ENCODE measurements at places on chromosomes 3 and 15.
A peak's percentile ranks its signal among the peaks of the same experiment; 100 is the strongest.

DNA sequence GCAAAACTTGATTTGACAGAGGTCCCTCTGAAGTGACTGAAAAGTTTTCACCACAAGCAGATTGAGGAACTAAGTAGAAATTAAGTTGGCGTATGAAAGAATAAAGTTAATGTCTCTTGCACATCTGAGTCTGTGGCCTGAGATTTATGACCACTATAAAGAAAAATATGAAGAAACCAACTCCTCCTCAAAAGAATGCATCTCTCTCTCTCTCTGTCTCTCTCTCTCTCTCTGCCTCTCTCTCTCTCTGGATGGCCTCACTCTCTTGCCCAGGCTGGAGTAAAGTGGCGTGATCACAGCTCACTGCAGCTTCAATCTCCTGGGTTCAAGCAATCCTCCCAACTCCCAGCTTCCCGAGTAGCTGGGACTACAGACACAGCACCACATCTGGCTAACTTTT, 55.2 kb downstream of the RPL22L1 start:
- DNase-seq = peak; percentile 52

- no peak for DNase-seq
These were observed 64.7 kb downstream of the ISG20 start for GRCh38 chr15:88703533-88703932.

DNA sequence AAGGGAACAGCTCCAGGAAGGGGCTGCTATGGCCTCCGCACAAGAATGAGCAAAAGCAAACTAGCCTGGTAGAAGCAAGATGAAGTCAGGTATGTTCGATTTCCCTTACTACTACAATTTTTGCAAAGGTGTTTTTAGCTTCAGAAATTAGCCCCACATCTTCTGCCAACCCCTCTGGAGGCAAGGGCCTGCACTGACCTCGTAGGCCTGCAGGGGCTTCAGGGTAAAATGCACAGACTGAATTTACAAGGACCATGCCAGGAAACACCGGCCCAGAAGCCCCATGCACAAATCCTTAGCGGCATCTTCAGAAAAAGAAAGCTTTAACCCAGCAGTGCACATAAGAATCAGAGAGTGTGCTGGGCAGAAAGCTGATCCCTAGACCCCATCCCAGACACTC, 53.0 kb downstream of the SLC6A1 start:
- DNase-seq = no peak

- DNase-seq = peak; percentile 44
These were observed 342.7 kb downstream of the PTPRG start for GRCh38 chr3:61903931-61904657.

DNA sequence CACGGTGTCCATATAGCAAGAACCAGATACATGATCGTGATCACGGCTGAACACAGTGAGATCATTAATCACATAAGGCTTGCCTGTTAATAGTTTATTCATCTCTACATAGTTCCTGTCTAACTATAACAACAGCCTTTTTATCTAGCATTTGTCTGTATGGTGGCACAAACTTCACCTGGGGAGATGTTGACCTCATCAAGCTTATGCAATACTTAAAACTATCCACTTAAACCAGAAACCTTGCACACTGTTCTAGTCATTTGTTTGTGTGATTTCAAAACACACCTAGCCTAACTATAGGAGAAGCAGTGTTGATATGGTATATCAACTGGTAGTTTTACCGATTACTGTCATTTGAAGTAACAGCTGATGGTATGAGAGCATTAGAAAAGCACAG, 124.8 kb downstream of the VPS13C start:
- no peak for DNase-seq

- DNase-seq = no peak
These were observed 100.8 kb upstream of the ADPGK start for GRCh38 chr15:72884311-72884710.

DNA sequence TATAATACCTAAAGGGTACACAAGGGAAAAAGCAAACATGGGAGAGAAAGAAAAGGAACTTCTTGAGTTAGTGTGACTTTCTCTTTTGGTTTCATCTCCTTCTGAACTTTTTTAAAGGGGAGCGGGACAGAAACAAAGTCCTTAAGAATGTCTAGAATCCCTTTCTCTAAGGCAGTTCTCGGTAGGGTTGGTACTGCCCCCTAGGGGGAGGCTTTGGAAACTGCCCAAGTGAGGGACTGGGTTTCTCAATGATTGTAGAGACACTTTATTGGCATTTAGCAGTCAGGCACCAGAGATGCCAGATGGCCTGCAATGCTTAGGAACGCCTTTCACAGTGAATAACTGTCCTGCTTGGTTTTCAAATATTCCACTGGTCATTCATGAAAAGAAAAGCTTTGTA, 172.7 kb downstream of the WDR72 start:
- no peak for DNase-seq

DNA sequence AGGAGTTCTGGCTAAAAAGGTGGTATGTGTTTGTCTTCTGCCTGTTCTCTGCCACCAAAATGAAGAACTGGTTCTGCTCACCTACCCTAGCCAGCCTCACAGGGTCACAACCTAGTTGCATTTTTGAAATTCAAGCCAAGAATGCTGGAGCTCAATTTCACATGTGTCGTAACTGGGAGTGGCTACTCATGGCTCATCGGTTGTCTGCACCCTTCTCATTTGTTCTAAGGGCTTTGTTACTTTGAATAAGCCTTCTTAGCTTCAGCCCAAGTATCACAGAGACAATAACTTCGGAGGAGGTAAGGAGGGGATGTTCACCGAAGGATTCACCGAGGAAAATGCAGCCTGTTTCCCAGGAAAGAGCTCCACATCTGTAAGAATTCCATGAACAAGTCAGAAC, 134.3 kb upstream of the RARB start:
- peak; percentile 3 for DNase-seq

- DNase-seq = peak; percentile 64
These were observed 105.4 kb upstream of the TNIK start for GRCh38 chr3:171565481-171566058.

DNA sequence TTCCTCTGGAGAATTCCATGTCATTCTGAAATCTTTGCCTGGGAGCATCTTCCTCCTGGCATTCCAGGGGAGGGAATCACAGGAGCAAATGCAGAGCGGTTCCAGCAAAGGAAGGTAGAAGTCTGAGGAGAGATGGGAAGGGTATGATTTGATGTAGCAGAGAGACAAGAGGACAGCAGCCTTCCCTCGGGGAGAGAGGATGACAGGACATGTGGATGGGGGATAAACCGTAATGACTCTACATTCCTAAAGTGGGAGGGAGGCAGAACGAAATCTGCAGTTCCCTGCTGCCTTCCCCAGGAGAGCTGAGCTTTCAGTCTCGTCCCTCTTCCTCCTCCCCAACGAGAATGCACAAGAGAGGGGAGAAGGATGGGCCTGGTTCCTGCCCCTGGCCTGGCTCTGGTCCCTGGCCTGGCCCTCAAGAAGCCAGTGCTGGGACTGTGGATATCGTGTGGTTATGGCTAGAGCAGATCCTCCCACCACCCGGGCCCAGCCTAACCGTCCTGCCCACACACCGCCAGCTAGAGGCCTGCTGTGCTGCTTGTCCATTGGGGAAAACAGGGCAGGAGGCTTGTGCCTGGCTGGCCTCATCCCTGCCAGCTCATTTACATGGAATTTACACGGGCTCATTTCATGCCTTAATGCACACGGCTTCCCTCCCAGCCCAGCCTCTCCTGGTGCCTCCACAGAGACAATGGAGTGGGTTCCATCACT, 26.6 kb downstream of the SEMA7A start:
- peak; percentile 95 for DNase-seq

GRCh38 chr3:135158520-135158919, 363.5 kb downstream of the EPHB1 start:
- DNase-seq = no peak

- DNase-seq = peak; percentile 22
These were observed 137.6 kb upstream of the TLE3 start for GRCh38 chr15:70235347-70235746.

DNA sequence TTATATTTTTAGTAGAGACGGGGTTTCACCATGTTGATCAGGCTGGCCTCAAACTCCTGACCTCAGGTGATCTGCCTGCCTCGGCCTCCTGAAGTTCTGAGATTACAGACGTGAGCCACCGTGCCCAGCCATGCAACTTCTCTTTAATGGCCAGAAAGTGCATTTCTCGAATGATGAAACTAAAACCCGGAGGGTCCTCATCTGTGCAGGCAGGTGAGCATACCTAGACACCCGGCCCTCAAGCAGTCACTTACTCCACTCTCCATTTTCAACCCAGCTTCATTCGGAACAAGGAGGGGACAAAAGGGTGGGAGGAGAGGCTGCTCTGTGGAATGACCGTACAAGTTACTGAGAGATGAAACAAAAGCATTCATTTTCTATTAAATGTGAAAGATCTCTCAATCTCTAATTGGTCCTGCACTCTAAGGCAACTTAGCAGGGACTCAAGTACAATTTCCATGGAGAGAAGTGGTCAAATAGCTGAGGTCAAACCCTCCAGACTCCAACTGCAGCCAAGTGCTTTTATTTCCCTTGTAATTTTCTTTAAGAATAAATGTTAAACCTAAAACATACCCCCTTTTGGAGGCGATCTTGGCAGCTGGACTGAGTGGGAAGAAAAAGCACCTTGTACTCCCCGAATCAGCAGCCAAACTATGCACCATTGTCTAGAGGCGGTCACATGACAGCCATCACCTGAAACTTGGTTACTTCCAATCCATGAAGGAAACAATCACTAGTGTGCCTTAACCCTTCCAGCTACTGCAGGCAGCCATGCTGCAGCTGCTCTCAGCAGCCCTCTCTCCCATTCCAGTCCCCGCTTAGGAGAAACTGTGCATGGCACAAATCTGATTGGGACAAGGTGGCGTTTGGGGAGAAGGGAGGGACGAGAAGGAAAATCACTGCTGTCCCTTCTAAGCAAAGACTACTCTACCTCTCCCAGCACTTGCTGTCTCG, 62.2 kb downstream of the VGLL4 start:
- DNase-seq = no peak

DNA sequence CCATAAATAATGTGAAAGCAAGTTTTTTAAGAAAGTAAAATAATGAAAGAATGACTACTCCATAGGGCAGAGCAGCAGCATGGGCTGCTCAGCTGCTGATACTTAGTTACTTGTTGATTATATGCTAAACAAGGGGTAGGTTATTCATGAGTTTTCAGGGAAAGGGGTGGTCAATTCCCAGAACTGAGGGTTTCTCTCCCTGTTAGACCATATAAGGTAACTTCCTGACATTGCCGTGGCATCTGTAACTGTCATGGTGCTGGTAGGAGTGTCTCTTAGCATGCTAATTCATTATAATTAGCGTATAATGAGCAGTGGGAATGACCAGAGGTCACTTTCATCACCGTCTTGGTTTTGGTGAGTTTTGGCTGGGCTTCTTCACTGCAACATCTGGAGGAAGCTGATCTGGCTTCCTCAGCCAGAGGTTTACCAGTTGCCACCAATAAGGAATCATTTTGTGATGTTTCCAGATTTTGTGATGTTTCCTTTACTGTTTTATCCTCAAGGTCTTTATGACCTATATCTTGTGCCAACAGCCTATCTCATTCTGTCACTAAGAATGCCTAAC, 121.8 kb upstream of the CHL1 start:
- DNase-seq = no peak

- no peak for DNase-seq
These were observed 161.9 kb upstream of the ATP11B start for GRCh38 chr3:182631183-182632076.

DNA sequence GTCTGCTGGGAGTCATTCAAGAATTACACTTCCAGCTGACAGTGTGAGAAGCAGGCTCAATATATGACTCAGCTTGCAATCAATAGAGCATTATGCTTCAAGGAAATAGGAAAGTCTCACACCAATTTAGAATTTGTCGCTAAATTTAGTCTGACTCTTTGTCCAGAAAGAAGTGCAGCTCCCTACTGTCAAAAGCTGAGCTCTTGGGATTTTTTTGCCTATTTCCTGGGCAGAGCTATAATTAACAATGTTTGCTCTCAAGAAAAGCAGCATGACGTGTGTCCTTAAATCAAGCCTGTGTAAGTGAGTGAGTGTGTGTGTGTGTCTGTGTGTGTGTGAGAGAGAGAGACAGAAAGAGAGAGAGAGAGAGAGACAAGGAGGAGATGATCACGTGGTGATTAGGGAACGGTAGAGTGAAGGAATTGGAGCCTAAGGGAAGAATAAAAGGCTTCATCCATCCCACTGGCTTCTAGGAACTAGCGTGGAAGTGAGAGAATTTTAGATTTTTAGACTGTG, 16.4 kb upstream of the SLC35G2 start:
- peak; percentile 37 for DNase-seq

DNA sequence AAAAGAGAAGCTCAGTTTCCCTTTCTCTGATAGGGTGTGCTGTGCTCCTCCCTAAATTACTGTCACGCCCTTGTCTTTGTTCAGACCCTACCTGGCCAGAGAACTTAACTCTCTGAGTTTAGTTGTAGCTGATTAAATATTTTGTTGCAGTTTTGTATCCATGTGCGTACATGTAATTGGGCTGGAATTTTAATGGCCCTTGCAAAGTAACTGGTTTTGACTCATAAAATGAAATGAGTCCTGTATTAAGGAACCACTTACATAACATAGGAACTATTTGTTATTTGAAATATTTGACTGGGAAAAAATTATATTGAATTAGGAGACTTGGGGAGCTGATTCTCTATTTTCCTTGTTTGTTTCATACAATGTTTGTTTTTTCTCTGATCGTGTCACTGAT, 80.2 kb downstream of the LRRK1 start:
- DNase-seq = peak; percentile 75

DNA sequence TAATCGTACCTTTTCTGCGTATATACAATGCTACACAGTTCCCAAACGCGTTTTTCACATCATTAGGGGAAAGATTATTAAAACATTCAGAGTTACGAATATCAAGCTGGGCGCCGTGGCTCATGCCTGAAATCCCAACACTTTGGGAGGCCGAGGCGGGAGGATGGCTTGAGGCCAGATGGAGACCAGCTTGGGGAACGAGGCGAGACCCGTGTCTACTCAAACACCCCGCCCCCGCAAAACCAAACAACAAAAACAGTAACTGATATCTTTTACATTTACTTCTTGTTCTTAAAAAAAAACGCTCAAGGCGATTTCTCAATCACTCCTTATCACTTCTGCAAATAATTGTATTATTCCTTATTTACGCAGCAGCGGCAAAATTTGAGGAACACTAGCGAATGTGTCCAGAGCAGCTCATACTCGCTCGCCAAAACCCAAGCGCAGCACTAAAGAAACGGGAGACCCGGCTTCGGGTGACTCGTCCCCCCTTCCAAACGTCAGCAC, 1.2 kb downstream of the ZBTB11 start:
- DNase-seq = no peak

GRCh38 chr3:177210744-177211502, 13.6 kb upstream of the TBL1XR1 start:
- DNase-seq = no peak

DNA sequence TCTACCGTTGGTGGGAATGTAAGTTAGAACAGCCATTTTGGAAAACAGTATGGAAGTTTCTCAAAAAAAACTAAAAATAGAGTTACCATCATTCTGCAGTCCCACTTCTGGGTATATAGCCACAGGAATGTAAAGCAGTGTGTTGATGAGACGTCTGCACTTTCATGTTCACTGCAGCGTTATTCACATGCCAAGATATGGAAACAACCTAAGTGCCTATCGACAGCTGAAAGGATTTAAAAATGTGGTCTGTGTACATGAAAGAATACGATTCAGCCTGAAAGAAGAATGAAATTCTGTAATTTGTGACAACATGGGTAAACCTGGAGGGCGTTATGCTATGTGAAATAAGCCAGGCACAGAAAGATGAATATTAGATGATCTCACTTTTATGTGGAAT, 157.7 kb downstream of the THSD4 start:
- peak; percentile 58 for DNase-seq

GRCh38 chr3:124919756-124920155, 14.8 kb downstream of the MUC13 start:
- peak; percentile 66 for DNase-seq

Measured in AG10803 (cell line).